ENCODE measurements at places on chromosomes 6 and 20.

GRCh38 chr6:28068067-28068466 lies 12.3 kb upstream of the ZNF165 start:
- DNase-seq: no peak

DNA sequence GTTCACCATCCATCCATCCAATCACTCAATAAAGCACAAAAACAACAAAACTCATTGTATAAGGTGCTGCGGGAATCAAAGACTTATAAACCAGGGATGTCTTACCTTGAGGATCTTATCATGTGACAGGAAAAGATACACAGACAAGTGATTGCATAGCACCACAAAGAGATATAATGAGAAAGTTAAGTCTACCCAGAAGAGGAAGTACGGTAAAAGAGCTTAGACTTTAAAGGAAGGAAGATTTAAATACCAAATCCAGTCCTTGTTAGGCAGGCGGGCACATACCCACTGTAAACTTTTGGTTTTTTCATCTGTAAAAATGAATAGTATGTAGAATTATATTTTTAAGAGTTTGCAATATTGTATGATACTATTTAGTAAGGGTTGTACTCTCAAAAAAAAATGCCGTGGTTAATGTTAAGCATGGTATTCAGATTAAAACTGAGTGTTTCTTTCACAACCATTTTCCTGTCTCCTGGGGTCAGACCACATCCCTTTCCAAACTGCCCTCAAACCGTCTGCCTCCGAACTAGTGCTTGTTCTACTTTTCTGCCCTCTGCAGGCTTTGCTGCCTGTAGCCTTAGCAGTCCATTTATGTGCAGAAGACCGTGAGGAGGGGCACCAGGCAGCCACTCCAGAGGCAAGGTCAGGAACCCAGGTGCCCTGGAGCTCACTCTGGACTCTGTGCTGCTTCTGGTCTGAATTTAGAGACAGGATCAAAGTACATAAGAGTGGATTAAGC lies 179.5 kb upstream of the SYNDIG1 start:
- DNase-seq: peak; percentile 21

- no peak for DNase-seq
These were observed 29.6 kb upstream of the FAM184A start for GRCh38 chr6:119108076-119108475.

- no peak for DNase-seq
These were observed 333.9 kb upstream of the CNR1 start for GRCh38 chr6:88499845-88500699.

GRCh38 chr6:39268721-39269120 lies 39.4 kb upstream of the KCNK5 start:
- DNase-seq: no peak

DNA sequence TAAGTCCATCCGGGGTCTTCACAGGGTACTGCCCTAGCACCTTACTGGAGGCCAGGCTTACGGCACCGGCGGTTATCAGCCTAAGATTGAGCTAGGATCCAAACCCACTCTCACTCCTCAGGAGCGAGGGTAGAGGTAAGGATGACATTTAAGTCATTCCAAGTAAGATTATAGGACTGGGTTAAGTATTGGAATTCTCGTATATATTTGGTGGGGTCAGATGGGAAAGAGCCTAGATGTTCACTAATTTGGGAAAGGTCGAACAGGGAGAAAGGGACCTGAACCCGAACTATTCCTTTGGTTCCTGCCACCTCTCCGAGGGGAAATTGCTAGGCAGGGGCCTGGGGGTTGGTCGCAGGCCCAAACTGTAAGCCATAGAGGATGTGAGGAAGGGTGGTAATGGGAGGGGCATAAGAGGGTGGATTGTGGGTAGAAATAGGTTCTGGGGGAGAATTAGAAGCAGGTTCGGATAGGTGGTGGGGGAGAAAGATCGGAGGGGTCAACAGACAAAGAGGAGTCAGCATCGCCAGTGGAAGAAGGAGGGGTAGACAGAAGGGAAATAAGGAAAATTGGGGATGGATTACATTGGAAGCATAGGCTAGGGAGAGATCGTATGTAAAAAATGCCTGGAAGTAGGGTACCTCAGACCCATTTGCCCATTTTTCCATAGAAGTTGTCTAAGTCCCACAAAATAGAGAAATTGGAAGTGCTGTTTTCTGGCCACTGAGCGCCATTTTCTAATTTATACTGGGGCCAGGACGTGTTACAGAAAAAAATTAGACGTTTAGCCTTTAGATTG lies 747.1 kb upstream of the ADGRB3 start:
- DNase-seq: no peak

DNA sequence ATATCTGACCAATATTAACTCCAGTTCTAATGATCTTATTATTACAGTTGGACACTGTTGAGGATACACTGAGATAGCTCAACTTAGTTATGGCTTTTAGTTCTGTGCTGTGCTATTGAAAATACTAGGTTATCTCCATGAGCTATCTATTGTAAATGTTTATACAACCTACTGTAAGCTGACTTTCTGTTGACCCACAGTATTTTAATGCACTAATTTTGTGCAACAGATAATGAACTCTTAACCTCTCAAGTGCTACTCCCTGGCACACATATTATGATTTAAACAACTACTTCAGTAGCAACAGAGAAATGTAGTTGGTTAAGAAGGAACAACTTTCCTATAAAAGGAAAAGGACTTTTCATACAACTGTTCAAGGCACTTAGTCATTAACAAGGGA lies 5.2 kb upstream of the MMS22L start:
- no peak for DNase-seq

DNA sequence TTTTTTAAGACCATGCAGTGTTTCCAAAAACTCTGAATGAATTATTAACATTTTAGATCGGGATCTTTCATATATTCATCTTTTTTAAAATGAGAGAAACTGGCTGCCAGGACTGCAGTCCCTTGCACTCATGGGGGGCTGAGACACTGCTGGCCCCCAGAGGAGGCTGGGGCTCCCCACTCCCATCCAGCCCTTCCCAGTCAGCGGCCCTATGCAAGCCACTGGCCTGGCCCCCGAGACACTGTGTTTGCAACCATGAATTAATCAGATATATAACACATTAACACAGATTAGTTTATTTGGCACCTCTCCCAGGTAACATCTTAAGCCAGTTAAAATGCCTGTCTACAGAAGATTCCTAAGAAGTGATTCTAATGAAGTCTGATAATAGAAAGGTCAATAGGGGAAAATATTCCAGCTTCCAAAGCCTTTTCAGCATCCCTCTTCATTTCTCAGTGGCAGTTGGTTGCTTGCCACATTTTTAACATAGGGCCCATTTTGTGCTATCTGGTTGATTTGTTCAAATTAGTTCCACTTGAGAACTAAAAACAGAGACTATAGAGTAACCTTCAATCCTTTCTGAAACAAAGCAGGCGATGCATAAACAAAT lies 184.4 kb upstream of the FBXL4 start:
- no peak for DNase-seq

DNA sequence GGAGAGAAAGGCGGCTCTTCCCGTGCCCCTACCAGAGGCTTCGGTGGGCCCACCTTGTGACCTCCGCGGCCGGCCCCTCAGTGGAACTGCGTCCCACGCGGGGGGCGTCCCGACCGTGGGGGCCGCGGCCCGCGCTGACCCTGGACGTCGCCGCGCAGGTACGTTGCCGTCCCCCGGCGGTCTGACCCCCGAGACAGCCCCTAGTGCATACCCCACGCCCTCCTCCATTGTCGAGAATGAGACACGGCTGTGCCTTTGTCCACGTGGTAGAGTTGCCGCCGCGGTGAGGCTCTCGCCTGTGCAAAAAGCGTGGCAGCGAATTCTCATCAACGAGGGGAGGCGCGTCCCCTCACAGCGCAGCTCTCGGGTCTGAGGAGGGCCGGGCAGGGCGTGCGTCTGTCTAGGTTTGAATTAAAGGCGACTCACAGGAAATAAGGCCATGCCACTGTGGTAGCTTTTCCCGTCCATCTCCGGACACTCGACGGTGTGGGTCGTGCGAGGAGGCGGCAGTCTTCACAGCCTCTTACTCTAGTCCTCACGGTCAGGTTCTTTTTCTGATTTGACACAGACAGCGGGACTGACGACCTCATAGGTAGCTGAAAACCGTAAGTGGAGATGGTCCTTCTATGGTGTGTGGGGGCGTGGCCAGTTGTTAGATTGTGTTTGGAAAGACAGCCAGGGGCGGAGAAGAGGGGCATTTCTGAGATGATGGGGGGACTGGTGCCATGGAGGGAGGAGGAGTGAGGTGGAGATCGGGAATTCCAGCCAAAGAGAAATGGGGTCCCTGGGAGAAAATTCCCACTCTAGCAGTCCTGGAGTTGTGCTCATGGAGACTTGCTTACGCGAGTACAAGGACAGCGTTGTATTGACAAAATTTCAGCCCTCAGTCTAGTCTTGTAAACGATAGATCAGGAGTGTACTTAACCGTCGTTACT lies 580 bp downstream of the NXT1 start:
- peak; percentile 21 for DNase-seq

DNA sequence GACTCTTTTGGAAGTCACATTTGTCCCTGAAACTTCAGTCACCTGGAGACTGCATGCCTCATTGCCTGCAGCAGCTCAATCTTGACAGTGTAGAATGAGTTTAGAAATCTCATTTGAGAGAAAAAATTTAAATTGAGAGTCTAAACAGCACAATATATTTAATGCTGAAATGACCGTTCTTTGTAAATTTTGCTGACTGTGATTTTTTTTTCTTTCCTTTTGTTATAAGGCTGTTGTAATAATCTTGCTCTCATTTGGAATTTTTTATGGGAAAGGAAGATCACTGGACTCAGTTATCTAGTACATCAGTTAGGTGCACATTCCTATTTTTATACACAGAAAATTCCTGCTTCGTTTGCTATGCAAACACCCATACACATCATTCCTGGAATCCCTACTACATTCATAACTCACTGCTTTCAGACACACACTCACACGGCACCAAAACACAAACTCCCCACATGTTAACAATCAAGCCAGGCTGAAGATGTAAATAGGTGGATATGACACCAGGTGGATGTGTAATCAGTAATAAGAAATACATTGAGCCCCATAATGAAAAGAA lies 43.8 kb downstream of the PTCHD4 start:
- no peak for DNase-seq

- peak; percentile 48 for DNase-seq
These were observed 577 bp upstream of the LRRC1 start for GRCh38 chr6:53794137-53794719.

DNA sequence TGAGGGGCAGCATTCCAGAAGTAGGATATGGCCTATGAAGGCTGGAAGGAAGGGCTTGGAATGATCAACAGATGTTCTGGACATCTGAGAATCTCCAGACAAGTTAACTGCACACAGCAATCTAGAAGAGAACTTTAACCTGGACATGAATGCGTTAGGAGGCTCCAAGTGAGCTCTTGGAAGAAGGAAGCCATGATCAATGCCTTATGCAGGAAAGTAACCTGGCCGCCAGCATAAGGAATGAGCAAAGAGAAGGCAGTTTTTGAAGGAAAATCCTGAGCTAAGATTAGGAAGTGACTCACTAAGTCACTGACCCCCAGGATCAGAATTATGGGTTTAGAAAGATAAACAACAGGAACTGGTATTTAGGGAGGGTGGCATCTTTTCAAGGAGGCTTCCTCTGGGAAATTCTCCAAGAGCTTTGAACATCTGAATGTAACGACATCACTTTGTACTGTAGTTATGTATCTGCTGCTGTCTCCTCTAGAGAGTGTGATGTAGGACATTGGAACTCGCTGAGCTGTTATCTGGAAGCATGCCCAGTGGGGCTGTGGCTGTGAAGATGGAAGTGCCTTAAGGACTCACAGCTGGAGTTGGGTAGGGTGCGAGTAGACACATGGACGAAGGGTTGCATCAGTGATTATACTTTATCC lies 236.8 kb downstream of the PACRG start:
- DNase-seq: no peak

DNA sequence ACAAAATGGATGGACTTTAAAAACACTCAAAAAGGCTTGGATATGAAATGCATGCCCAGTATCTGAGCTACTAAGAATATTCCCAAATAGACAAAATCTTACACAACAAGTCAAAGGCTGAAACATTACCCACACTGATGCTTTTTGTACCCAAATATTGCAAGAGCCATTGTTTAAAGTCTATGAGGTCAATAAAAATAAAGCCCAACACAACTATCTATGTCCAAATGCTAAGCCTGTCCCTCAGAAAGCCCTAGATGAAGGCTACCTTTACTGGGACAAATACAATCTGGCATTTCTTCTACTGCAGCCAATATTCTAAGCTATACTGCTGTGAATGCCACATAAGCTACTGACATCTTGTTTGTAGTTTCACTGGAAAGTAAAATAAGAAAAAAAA lies 54.3 kb downstream of the RALGAPA2 start:
- DNase-seq: no peak

DNA sequence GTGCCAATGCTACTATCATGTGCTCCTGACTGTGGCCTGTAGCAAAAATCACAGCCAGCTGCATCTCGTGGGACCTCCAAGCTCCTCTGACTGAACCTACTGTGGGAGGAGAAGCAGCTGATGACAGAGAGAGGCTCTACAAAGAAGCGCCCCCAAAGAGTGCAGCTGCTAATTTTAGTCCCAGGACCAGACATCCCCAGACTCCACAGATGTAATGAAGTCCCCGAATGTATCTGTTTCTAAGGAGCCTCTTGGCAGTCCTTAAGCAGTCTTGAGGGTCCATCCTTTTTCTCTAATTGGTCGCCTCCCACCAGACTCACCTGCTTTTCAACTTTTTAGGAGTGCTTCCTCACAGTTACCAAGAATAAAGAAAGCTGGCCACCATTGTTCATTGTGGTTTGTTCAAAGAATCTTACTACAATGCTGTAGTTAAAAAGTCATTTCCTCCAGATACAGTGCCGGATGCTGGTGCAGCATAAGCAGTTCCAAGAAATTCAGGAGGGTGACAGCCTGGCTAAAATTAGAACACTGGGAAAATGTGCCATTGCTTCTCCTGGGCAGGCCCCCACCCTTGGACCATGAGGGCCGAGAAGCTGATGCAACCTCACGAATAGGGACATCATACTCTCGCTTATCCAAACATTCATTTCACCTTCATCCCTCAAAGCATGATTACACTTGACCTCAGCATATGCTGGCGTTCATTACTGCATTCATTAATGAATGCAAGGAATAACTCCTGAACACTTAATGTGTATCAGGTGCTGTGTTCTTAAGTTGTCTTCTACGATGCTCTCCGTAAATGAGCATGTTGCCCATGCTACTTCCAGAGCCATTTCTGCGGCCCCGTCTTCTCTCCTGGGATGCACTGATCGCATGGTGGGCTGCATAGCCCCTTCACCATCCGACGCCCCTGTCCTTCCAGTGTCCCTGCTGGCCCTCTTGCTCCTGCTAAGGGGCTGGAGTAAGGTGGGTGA lies 66.4 kb downstream of the LY86 start:
- DNase-seq: peak; percentile 71

- DNase-seq: no peak
These were observed 49.1 kb downstream of the MAP3K7 start for GRCh38 chr6:90537723-90538258.

DNA sequence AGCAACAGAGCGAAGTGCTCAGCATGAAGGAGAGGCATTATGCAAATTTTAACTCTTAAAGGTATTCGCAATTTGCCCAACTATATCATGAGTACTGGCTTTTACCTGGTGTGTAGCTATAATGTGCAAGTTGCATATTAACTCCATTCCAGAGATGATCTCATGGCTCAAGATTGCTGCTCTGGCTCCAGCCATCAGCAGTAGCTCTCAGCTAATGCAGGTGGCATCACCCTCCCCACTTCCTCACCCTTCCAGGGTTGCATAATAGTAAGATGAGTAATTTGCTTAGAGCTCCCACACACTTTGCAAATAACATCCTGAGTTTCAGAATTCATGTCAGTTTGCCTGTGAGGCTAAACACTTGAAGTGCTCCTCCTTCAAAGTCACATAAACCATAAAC lies 15.9 kb upstream of the PCSK2 start:
- DNase-seq: no peak
